Epithelial cell of proximal tubule (primary cell): ENCODE measurements at places on chromosomes 11 and 22. TPM values are rescaled to one million over a fixed set of nuclear protein-coding genes. Genes with fewer than 3 reads are reported as not detected.
A peak's percentile ranks its signal among the peaks of the same experiment; 100 is the strongest.

DNA sequence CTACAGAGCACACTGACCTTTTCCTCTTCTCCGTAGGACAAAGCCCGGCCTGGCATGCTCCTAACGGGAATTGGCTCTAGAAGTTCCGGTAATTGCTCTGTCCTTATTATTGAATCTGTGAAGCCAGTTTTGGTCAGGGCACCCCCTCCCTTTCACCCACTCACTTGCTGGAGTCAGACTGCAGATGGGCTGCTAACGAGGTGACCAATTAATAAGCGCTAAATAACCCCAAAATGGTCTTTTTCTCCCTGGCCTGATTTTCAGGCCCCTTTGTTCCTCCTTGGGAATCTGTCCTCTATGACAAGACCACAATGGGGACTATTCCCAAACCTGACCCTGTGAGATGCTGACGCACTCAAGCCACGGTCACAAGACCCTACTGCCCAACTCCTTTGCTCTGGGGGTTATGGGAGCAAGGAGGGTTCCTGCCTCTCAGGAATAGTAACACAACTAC lies 610.0 kb upstream of the CADM1 start:
- no peak for DNase-seq

GTSE1 gene
- total RNA-seq = 18.2 and 35.8 TPM in 2 replicates

DNA sequence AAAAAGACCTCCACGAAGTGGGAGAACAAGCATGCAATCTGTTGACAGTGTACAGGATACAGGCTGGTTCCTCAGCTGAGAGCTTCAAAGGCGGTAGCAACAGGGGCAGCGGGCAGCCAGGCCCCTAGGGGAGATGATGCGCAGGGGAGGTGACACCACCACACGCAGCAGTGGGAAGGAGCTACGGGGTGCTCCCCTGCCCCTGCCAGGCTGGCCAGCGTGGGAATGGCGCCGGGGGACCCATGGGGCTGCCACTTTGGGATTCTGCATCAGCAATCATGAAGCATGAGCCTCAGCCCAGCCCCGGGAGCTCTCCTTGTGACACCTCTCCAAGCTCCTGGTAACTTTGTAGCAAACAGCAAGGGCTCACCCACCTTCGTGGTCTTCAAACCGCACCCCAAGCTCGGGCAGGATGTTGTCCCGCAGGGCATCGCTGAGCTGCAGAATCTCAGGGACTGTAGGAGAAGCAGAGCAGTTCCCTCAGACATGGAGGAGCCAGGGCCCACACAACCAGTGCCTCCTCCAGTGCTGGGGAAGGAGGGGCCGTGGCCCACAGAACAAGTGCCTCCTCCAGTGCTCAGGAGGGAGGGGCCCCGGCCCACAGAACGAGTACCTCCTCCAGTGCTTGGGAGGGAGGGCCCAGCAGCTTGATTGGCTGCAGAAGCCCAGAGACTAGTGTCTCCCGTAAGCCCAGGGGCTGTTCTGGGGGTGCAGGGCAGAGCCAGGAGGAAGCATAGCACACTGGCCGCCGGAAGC lies 14.6 kb upstream of the NAP1L4 start:
- DNase-seq = no peak

DNA sequence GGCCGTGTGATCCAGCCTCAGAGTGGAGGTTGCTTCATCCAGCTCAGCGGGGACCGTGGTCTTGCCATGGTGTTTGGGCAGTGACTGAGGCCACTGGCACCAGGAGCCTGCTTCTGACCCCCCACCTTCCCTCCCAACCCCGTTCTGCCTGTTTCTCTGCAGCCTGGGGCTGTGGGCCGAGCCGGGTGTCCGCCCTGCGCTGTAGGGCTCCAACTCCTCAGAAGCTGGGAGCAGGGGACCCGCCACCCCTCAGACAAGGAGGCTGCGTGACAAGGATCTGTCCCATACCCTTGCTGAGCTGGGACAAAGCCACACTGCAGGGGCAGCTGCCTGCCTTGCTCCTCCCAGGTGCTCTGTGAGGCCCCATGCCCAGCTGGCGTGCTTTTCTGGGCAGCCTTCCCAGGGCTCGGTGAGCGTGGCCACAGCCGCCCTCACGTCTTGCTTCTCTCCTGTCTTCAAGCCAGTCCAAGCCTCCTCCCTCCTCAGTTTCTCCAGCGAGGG lies 11.7 kb upstream of the ARFGAP3 start:
- DNase-seq = no peak

KCNK4 gene
- total RNA-seq = 0.51 TPM in 1 of 2 replicates, not detected in the other

DNA sequence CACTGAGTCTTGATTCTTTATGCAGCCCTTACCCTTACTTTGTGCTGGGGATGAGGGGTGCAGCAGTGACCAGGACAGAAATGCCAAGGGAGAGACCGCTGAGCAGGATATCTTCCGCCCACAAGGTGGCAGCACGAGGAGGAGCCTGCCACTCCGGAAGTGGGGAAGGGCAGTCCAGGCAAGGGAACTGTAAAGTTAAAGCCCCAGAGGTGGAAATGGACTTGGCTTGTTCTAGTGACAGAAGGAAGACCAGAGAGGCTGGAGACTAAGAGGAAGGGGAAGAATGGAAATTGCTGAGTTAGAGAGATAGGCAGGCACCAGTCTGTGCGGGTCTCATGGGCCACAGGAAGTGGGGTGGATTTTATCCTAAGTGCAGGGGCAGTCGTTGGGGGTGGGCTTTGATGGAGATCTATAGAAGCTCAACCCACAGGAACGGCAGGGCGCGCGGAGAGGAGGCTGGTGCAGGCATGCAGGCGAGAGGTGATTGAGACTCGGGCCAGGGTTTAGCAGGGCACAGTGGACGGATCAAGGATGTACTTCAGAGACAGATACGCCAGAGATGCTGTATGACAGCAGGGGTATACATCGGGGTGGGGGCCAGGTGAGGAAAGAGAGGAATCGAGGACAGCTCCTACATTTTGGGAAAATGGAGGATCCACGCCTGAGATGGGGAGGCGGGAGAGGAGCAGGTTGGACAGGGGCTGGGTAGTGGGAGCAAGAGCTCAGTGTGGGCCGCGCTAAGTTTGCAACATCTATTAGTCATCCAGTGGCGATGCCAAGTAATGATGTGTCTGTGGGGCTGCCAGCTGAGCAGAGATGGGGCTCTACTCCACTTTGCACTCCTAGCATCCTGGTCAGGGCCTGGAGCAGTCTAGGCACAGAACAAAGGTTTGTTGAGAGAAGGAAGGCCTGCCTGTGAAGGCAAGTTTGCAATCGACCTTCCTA lies 3.3 kb upstream of the GRK2 start:
- DNase-seq = no peak

GRCh38 chr22:50621356-50621880 lies 6.5 kb downstream of the ARSA start:
- DNase-seq = no peak

TYR gene
- total RNA-seq = not detected in 2 replicates

DNA sequence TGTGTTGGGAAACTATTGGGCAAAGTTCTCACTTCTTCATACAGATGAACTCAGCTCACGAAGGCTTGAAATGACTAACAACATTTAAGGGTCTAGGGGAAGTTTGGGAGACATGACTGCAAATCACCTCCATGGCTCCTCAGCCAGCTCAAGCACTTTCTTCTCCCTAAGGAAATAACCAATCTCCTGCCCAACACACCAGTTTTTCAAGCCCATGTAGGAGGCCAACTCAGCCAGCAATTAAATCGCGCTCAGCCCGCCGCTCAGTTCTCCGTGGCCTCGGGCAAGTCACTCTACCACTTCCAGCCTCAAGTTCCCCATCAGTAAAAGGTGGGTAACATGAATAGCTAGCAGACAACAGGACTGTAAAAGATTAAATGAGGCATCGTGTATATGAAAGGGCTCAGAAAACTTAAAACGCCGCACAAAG lies 796 bp downstream of the POLDIP3 start:
- no peak for DNase-seq

DNA sequence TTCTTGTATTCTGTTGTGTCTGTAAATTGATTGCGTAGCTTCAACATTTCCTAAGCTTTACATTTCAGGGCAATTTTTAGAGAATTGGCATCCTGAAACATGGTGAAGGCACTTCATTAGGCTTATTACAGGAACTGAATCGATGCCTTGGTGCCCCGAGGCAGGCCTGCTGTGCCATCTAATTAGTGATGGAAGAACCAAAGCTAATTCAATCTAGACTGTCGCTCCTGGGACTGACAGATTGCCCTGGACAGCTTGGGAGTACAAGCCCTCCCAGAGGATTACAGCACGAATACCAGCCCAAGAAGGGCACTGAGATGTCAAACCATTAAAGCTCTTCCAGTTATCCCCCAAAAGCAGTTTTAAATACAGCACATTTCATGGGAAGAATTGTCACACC lies 243.2 kb upstream of the ZC3H12C start:
- no peak for DNase-seq

LRRC75B gene
- 8.9 and 14.1 TPM in 2 replicates for total RNA-seq

GRCh38 chr11:57571606-57572005 lies 4.1 kb upstream of the UBE2L6 start:
- no peak for DNase-seq

GRCh38 chr11:17760102-17761029 lies 25.8 kb downstream of the KCNC1 start:
- DNase-seq = peak; percentile 1

DNA sequence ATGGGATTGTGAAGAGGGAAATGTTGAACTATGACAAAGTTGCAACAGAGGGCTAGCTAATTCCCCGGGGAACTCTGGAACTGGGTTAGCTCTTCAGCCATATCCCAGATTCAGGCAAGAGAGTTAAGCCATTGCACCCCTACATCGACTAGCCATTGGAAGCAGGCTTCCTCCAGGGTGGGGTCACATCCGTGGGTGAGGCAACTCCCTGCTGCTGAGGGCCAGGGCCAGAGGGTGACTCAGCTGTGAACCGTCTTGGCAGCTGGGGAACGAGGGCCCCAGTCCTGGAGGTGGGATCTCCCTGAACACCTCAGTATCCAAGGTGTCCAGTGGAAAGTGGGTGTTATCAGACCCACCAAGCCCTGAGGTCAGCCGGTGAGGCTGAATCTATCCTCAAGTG lies 41.1 kb downstream of the RPS6KA4 start:
- DNase-seq = no peak

DNA sequence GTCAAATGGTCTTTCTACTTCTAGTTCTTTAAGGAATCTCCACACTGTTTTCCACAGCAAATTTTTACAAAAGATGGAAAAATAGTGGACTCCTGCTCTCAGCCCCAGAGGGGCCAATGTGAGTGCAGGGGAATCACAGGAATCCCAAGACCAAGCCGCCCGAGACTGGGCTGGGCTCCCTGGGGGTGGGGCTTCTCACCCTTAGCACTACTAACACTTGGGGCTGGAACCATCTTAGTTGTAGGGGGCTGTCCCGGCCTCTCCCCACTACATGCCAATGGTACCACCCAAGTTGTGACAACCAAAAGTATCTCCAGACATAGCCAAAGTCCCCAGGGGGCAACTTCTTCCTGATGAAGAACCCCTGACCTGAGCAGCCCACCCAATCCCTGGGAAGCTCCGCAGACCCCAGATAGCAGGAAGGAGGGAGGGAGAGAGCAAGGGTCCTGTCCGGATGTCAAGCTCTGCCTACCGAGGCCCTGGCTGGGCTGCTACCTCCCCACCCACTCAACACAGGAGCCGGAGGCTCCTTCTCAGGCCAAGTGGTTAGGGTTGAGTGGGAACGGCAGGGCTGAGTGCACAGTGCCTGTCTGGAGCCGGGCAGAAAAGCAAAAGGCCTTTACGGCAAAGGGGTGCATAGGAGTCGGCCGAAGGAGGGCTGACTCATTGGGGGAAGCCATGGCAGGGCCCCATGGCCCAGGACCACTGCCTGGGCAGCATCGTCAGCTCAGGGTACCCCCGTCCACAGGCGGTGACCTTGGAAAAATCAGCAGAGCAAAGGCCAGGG lies 122.5 kb upstream of the FGF3 start:
- no peak for DNase-seq

- no peak for DNase-seq
Measured at GRCh38 chr11:125093502-125093901, 17.9 kb downstream of the TMEM218 start.

CBX7 gene
- 1.7 and 5.8 TPM in 2 replicates for total RNA-seq

DNA sequence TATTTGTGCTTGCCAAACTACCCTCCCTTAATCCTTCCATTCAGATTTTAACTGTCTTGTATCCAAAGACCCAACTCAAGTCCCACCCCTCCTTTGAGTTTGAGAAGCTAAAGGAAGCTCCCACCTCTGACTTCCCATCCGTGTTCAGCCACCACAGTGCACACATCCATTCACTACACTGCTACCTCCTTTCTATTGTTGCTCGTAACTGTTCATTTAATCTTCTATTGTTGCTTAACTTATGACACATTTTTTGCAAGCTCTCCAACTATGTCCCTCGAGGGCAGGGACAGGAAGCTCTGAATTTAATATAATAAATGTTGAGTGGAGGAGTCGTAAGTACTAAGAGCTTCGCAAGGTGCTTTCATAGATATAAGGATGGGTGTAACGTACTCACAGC lies 10.4 kb downstream of the LARGE1 start:
- DNase-seq = no peak

DNA sequence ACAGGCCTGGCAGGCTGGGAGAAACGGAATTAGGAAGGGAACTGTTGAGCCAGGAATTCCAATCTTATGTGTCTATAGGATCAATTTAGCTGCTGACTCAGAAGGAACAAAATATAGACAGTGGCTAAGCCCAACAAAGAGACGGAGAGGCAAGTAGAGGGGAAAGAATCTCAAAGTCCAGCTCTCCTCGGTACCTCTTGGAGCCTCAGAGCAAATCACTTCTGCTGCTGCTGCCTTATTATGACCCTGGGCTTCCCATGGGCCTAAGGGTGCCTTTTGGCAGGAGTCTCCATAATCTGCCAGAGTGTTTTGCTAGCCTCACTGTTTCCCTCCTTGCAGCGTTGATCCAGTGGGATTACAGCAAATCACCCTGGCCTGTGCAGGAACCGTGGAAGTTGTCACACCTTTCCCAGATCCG lies 31.7 kb downstream of the PAX6 start:
- no peak for DNase-seq

ZFPL1 gene
- total RNA-seq = 59.0 and 61.1 TPM in 2 replicates

DNA sequence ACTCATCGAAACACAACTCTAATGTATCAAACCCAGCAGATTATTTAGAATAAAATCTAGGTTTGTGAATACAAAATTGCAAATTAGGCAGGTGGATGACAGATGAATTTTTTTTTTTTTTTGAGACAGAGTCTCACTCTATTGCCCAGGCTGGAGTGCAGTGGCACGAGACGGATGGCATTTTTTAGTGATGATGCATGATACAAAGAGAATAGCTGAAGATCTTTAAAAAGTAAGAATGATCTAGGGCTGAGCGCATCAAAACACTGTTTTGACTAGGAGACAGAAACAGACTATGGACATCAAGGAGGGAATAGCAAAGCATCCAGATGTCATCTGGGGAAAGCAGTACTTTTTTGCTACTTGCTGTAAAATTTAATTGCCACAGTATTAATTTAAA lies 63.8 kb downstream of the IMMP1L start:
- peak; percentile 10 for DNase-seq

KCNE3 gene
- total RNA-seq = 0.98 and 4.9 TPM in 2 replicates

DNA sequence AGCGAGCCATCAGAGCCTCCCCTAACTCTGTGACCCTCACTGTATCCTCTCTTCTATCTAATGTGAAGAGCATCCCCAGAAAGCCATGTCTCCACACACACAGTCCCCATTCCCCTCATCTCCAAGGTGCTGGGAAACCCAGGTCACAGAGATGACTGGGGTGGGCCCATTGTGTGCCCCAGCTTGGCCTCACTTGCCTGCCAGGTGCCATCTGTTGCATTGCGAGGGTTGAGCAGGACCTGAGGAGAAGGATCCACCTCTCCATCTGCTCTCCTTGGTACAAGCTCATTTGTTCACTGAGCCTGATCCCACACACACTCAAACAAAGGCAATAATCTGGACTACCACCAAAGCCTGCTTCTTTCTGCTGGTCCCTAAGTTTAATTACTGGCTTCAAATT lies 118.8 kb downstream of the SPATA19 start:
- no peak for DNase-seq
